A549 treated with GW870086 at 1 μM for 4 hours (cell line): ENCODE measurements at places on chromosomes 11 and 22. TPM values are rescaled to one million over a fixed set of nuclear protein-coding genes. Genes with fewer than 3 reads are reported as not detected.

Gene TMEM80
- 8.4 to 10.4 TPM (median 10.0 TPM) in 5 replicates for total RNA-seq

Gene CSF2RB
- total RNA-seq, result not detected in 5 replicates

Gene PGR
- not detected in 5 replicates for total RNA-seq

Gene CALCA
- 0.07 to 0.19 TPM (median 0.14 TPM) in 3 of 5 replicates, not detected in the others for total RNA-seq

Gene OVOL1
- 0.05 to 0.09 TPM (median 0.08 TPM) in 3 of 5 replicates, not detected in the others for total RNA-seq

Gene SNX32
- total RNA-seq, result 0.05 to 0.08 TPM (median 0.07 TPM) in 3 of 5 replicates, not detected in the others

Gene KREMEN1
- total RNA-seq, result 2.7 to 4.7 TPM (median 4.3 TPM) in 5 replicates

Gene SHANK3
- total RNA-seq, result 3.0 to 5.3 TPM (median 4.1 TPM) in 5 replicates

Gene OR5B17
- total RNA-seq, result not detected in 5 replicates

Gene RIMBP3C
- 0.11 to 0.37 TPM (median 0.24 TPM) in 5 replicates for total RNA-seq

Gene DENND6B
- total RNA-seq, result 2.1 to 3.8 TPM (median 3.2 TPM) in 5 replicates

Gene MUC2
- 0.07 to 0.24 TPM (median 0.11 TPM) in 5 replicates for total RNA-seq

Gene MYEOV
- 105 to 115 TPM (median 113 TPM) in 5 replicates for total RNA-seq

Gene CARNS1
- 0.14 to 0.19 TPM (median 0.14 TPM) in 5 replicates for total RNA-seq

Gene CHRNA10
- 0.51 to 1.7 TPM (median 1.1 TPM) in 5 replicates for total RNA-seq

Gene MS4A7
- not detected in 5 replicates for total RNA-seq

Gene ARSA
- total RNA-seq, result 17.0 to 23.9 TPM (median 22.0 TPM) in 5 replicates

Gene ARHGAP32
- 3.6 to 5.8 TPM (median 4.8 TPM) in 5 replicates for total RNA-seq

Gene RTCB
- 78.1 to 80.1 TPM (median 78.8 TPM) in 5 replicates for total RNA-seq

Gene KCNJ4
- total RNA-seq, result 0.29 to 0.46 TPM (median 0.43 TPM) in 5 replicates

Gene HIRA
- total RNA-seq, result 19.2 to 24.4 TPM (median 23.0 TPM) in 5 replicates
